Posterior vena cava (tissue), 2 donors: ENCODE measurements at places on chromosomes 7 and 10. TPM values are rescaled to one million over a fixed set of nuclear protein-coding genes. Genes with fewer than 3 reads are reported as not detected.

DNA sequence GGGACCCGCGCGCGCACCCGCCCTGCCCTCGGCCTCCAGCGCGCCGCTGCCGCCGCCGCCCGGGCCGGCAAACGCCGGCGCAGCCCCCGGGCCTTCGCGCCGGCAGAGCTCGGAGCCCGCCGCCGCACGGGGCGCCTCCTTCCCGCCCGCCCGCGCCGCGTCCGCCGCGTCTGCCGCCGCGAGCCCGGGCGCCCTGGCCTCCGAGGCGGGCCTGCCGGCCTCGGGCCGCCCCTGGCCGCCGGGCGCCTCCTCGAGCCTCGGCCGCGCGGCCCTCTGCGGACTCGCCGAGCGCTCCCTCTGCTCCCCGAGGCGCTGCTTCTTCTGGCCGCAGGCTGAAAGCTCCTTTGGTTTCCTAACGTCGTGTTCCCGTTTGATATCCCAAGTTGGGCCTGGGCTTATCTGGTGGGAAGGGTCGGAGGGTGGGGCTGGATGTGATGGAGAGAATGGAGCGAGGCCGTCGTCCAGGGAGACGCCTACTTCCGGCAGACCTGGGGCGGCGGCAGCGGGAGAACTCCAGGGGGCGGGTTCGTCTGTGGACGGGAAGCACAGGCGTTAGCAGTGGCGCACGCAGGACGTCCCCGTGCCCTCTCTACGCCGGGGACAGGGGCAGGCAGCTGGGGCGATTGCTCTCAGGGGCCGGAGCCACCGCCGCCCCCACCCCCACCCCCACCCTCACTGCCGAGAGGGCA, 221.0 kb downstream of the PHTF2 start:
- DNase-seq = peak; percentile 98

NUB1 gene
- 37.9 TPM for total RNA-seq

GRCh38 chr7:54831644-54832095, 72.7 kb upstream of the SEC61G start:
- DNase-seq = no peak

DNA sequence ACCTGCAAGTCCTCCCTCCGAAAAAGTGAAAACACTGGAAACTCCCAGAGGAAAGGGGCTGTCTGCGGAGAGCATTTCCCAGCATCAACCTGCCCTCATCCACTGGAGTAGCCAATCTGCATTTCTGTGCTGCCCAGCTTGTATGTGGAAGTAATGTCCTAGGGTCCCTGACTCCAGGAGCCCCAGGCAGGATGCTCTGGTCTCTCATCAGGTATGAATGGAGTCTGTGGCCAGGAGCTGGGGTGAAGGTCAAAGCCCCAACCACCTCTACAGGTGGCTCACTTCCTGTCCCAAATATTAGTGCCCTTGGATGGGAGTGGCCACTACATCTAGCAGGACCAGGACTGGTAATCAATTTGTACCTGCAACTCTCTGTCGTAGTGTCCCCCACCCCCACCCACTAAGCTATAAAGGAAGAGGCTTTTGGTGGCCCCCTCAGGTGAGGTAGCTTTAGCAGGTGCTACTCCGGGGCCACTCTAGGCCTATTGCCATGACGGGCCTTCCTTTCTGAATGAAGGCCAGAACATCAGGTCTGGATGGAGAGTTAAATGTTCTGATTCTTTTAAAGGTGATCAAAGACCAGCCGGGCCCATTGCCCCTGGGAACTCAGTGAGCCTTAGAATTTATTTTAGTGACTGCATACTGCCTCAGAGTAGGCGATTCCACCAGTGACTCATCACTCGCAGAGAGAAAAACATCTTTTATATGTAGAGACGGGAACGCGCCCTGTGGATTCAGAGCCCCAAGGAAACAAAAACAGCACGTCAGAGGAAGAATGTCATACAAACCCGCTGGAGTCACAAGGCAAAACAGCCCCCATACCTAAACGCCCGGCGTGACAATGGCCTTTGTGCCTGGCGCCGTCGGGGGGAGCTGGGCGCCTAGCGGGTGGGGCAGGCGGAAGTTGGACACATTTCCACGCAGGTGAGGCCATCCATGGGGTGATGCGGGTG, 13.0 kb downstream of the EN2 start:
- peak; percentile 54 for DNase-seq

DNA sequence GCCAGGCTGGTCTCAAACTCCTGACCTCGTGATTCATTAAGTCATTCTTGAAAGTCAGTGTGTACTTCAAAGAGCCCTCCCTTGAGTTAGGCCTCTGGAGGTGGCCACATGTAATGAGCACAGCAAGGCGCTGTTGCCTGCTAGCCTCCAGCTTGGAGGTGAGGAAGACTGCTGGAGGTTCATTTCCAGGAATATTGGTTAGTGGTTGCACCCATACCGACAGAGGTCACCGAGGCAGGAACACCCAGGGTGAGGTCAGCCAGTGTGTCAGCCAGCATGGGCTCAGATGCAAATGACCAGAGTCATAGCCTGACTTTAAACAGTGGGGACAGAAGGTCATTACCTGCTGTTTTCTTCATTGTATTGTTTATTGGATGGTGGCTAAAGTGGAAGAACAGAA, 85.0 kb downstream of the PLPP4 start:
- DNase-seq = no peak

HYAL4 gene
- total RNA-seq = not detected

DNA sequence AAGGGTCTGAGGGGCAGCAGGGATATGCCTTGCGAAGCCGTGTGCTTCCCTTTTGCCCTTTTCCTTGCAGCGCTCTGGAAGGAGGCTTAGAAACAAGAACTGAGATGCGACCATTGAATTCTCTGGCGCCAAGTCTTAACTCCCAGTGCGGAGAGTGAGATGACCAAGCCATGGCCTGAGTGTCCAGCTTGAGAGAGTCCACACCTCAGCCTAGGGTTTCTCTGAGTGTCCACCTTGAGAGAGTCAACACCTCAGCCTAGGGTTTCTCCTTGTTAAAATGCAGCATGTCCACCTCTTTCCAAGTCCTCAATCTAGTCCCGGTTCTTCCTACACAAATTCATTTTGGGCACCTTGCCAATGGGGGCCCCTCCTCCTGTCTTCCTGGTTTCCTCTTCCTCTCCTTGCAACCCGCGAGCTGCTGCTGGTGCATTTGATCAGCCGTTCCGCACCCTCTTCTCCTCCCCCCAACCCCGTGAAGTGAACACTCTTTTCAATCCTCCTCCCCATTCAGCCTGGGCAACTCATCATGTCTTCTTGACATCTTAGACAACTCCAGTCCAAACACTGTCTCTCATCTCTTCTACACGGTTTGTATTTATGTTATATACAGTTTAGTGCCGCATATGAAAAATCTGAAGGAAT, 178.2 kb upstream of the PITRM1 start:
- DNase-seq = no peak

GRCh38 chr10:77189520-77189919, 448.1 kb downstream of the KCNMA1 start:
- DNase-seq = no peak

DNA sequence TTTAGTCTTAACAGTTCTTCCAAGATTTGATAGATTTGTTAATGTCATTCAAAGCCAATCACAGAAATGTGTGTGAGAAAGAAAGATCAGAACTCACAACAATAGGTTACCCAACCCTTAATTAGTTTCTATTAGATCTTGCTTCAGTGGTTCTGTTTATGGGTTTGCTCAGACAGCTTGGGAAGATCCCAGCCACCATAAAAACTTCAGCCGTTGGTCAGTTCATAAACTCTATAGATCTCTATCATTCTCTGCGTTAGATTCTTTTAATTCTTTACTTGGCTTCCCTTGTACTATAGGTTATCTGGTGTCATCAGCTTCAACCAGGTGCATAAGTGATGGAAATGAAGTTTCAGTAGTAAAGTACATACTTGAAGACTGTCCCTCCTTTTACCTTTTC, 54.4 kb downstream of the ZNF277 start:
- DNase-seq = no peak

ICA1 gene
- 11.8 TPM for total RNA-seq

VWDE gene
- total RNA-seq = 0.10 TPM

GRCh38 chr7:38428041-38428440, 154.6 kb upstream of the TARP start:
- peak; percentile 66 for DNase-seq

SLC18A3 gene
- total RNA-seq = not detected

MRM2 gene
- 12.3 TPM for total RNA-seq

GRCh38 chr10:79299397-79300241, 47.6 kb upstream of the PPIF start:
- DNase-seq = no peak

NPFFR1 gene
- total RNA-seq = not detected

DNA sequence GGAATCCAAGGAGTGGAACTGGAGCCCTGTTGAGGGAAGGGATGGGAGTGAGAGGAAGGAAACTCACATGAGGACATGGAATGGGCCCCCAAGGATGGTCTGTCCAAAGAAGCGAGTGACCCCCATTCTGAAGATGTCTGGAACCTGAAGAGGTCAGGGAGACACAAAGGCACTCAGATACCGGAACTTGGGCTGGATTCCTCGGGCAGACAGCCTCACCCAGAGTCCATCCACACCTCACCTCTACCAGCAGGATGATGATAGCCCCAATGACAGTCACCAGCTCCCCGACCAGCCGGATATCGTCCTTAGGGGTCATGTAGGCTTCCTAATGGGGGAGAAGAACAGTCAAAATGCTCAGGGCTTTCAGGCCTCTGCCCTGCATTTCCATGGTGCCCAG, 10.7 kb downstream of the TRPV6 start:
- no peak for DNase-seq

OR9A2 gene
- total RNA-seq = not detected

DNA sequence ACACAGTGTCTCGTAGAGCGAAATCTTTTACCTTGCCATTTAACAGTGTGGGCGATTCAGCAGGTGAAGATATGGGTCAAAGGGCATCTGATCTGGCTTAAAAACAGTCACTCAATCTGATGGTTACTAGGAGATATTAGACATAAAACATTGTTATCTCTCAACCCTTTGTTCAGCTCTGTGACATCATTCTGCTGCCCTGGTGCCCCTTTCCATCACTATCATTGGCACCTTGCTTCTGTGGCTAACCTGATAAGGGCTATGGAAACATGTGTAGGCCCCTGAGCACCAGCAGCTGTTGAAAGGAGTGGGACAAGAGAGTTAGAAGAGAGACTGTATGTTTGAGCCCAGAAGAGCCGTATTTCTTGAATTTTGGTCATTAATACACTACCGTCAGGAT, 650.3 kb downstream of the PHTF2 start:
- no peak for DNase-seq
